ENCODE measurements at places on chromosomes 16 and 17.

- DNase-seq = no peak
Measured at GRCh38 chr16:30535106-30535776, 583 bp upstream of the ZNF747 start.

- no peak for DNase-seq
Measured at GRCh38 chr17:48296453-48296852, 133.6 kb downstream of the SKAP1 start.

DNA sequence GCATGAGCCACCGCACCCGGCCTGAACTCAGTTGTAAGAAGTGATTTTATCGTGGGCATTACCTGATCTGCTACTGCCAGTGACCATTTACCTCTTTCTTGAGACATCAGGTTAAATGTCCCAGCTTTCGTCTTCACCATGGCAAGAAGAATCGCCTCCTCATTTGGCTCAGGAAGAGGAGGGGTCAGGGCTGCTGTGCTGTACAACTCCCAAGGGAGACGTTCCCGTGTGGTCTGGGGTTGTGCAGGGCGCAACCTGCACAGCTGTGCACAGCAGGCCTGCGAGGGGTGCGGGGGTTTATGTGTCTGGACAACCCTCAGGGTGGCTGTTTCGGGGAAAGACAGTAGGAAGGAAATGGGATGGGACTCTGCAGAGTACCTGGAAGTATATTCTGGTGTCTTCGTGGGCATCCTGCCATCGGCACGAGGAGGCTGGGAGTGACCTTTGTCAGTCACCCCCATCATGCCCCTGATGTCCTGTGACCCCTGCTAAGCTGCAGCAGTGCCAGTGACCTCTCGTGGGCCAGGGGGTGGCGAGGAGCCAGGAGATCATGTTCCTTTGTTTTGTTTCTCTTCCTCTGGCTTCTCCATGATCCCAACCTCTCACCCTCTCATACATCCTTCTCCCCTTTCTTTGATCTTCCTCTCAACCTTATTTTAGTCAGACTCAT is 27.3 kb downstream of the CIBAR2 start:
- DNase-seq = no peak

GRCh38 chr16:75019007-75019406 is 20.2 kb downstream of the ZNRF1 start:
- no peak for DNase-seq

- DNase-seq = no peak
Measured at GRCh38 chr16:19380328-19380727, 37.4 kb upstream of the TMC5 start.

- DNase-seq = no peak
Measured at GRCh38 chr17:68662037-68662432, 60.9 kb upstream of the FAM20A start.

GRCh38 chr17:41492771-41493170 is 3.1 kb upstream of the KRT36 start:
- DNase-seq = no peak

GRCh38 chr16:67535201-67535600 is 6.6 kb downstream of the RIPOR1 start:
- DNase-seq = no peak

DNA sequence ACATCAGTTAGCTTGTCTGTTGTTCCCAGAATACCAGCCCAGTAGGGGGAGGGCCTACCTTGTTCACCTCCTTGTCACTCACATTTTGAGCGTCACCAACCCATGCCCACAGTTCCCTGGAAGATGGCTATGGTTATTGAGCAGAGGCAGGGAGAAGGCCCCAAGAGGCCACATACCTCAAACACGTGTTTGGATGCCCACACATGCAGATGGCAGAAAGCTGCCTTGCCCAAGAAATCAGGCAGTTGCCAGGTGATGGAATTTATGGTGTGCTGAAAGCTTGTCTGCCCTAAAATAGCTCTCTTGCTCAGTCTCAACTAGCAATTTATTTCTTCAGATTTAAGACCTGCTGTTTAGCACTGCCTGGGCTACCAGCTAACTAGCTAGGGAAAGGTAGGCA is 16.5 kb upstream of the CMTM4 start:
- DNase-seq = no peak

DNA sequence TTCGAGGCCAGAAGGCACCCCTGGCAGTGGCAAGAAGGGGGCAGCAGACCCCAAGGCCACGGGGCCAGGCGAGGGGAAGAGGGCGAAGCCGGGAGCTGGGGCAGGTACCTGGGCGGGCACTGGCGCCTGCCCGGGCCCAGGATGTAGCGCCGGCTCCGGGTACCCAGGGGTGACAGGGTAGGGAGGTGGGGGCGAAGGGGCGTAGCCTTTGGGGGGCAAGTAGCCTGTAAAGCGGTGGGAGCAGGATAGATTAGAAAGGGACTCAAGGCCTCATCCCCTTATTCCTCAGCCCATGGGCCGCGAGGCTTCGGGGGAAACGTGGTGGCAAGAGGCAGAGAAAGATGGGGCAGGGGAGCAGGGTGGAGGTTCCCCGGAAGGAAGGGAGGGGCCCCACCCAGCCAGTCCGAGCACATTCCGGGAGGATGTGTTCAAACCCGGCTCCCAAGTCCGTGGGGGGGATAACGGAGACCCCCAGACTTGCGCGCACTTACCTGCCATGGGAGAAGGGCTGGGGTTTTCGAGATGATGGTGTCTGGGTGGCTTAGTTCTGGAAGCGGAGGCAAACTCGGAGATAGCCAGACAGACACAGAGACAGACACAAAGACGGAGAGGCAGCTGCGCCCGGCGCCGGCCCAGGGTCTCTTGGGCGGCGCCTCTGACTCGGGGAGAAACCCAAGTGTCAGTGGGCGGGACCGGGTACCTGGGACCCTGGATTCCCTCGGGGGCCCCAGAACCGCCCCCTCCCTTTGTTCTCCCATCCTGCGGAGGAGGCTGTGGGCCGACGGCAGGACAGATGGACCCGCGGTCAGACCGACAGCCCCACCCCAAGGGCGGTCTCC is 493 bp downstream of the PLSCR3 start:
- DNase-seq = no peak

DNA sequence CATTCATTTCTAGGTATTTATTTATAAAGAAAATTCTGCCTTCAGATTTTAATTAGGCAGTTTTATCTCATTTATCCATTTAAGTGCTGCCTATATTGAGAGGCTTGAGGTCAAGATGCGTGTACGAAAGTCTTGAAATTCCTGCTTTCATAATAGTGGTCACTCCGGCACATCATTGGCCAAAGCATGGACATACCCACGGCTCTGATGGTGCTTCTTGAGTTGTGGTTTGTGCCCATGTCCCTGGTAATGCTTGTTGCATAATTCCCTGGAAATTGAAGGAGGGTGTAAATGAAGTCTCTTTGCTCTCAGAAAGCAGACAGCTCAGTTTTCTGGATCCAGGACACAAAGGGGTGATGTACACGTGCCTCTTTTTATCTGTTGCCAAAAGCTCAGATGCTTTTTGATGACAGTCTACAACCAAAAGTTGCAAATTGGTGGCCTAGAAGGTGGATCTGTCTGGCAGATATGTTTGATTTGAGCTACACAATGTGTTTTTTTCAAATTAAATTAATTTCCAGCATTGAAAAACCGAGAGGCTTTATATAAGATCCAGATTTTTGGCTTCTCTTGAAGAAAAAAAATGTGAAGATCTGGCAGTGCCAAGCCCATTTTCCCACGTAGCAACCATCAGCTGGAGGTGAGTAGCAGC is 94.4 kb downstream of the SHISA9 start:
- DNase-seq = no peak

- no peak for DNase-seq
Measured at GRCh38 chr17:43645765-43646481, 15.8 kb downstream of the MEOX1 start.

GRCh38 chr17:60079401-60080243 is 901 bp upstream of the HEATR6 start:
- no peak for DNase-seq

GRCh38 chr17:80742581-80743180 is 198.0 kb downstream of the RPTOR start:
- no peak for DNase-seq

GRCh38 chr17:82213251-82214011 is 789 bp upstream of the CCDC57 start:
- DNase-seq = peak; percentile 82
